ENCODE measurements at places on chromosomes 1 and 21.

GRCh38 chr1:32274646-32275340 is 17.1 kb upstream of the HDAC1 start:
- DNase-seq, result no peak

- DNase-seq, result no peak
These were observed 376.9 kb upstream of the LYPLAL1 start for GRCh38 chr1:218796773-218797172.

- no peak for DNase-seq
These were observed 34.1 kb downstream of the TRIT1 start for GRCh38 chr1:39849203-39849602.

GRCh38 chr1:202625416-202626360 is 84.6 kb downstream of the SYT2 start:
- DNase-seq, result no peak

DNA sequence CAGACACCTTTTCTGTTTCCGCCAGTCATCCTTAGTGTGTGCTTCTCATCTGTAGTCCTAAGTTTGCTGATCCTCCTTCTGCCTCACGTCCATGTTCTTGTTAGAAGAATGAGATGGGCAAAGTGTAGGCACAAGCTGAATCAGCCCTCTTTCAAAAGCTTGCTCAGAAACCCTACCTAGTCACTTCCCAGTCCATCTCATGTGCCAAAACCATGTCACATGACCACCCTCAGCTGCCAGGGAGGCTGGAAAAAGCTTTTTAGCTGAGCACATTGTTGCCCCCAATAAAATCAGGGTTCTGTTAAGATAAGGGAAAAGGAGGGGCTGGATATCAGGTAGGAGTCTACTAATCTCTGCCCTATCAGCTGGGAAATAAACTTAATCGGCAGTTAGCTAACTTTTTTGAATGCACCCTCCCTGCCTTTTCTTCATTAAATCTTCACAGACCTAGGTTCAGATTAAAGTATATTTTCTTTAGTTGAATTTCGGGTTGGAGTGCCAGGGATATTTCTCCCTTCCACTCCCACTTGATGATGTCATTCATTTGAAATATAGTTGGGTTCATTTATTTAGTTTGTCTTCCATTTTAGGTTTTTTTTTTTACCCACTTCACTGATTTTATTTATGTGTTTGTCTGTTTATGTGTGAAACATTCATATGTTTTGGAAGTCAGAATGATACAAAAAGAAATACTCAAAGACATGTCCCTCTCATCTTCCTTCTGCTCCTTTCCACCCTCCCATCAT is 129.2 kb downstream of the ROR1 start:
- no peak for DNase-seq

DNA sequence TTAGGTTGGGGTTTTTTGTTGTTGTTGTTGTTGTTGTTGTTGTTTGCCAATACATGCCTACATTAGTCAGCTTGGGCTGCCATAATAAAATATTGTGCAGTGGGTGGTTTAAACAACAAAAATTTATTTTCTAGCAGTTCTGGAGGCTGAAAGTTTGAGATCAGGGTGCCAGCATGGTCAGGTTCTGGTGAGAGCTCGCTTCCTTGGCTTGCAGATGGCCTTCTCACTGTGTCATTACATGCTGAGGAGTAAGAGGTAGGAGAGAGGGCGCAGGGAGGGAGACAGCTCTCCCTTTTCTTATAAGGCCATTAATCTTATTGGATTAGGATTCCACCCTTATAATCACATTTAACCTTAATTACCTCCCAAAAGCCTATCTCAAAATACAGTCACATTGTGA is 52.7 kb downstream of the DIRAS3 start:
- DNase-seq, result no peak

DNA sequence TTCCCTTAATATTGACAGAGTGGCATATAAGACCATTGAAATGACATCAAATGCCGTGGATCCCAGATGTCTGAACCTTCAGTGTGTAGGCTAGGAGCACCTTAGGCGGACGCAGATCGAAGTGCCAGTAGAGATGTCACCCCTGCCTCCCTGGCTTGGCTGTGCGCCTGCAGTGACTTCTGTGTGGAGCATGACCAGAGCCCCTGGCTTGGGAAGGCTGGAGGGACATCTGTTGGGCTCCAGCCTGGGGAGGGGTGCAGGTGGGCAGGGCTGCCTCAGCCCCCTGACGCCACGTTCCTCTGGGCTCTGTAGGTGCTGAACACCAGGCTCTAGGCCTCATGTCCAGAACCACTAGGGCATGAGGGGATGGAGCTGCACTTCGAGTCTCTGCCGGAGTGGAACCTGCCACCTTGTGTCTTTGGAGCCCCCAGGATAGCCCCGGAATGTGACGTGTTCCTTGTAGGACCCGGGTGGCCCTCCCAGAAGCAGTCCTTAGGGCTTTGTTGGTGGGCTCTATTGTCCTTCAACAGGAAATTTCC is 103.8 kb downstream of the ADARB1 start:
- DNase-seq, result no peak

- DNase-seq, result no peak
These were observed 33.2 kb downstream of the AHDC1 start for GRCh38 chr1:27570784-27571183.

GRCh38 chr1:244431166-244431565 is 20.5 kb downstream of the ADSS2 start:
- DNase-seq, result no peak

- DNase-seq, result peak; percentile 33
These were observed 2.3 kb downstream of the DHX9 start for GRCh38 chr1:182841368-182841988.

DNA sequence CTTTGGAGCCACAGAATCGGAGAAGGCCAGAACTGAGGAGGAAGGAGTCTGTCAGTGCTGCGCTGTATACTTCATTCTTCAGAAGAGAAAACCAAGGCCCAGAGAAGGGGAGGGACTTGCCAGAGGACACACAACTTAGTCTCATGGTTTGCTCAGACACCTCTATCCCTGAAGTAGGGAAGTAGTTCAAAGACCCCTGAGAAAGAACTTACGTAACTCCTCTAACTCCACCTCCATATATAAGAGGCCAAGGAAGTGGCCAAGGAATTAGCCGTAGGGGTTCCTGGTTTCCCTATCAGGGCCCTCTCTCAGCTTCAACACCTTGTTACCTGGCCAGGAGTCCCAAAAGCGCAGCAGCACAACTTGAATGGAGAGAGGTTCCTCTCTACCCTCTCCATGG is 580 bp upstream of the NECTIN4 start:
- no peak for DNase-seq
